MM.1S (cell line): ENCODE measurements at places on chromosomes 3 and 15.

DNA sequence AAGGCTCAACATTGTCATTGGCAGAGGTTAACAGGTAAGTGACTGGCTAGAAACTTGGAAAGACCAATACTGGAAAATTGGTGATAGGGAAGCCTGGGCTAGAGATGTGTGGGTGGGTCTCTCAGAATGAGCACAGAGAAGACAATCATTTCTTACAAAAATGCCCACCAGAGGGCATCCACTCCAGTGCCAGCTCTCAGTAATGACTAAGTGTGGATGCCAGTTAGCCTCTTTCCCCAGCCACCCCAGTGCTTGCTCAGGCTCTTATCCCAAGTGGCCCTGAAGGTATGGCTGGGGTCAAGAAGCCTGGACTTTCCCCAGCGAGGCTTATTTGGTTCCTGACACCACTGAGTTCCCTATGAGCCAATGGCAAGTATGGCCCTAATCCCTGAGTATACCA, 115.9 kb upstream of the ST8SIA2 start:
- H3K36me3 ChIP-seq = no peaks in the 10 kb centered on the region
- no peak overlapping the region for H3K4me3 ChIP-seq
- DNase-seq = peak; percentile 36
- no peak overlapping the region for H3K27ac ChIP-seq
- no peaks in the 10 kb centered on the region for H3K4me1 ChIP-seq
- H3K27me3 ChIP-seq = no peaks in the 10 kb centered on the region

DNA sequence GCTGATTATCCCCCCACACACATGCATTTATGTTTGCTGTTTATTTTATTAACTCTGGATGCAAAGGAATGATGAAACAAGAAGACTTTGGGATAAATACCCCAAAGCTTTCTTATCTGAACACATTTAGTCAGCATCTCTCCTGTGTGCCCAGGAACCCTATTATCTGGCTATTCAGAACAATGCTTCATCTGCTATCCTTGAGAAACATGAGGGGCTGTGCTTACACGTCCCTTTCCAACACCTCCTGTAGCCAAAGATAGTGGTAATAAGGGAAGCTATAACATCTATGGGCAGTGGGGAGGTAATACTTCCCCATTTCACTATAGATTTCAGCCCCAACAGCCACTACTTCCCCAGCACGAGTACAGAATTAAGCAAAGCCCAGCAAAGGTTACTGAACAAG, 94.7 kb downstream of the SSR3 start:
- DNase-seq = no peak
- H3K36me3 ChIP-seq = no peaks in the 10 kb centered on the region
- no peaks in the 10 kb centered on the region for H3K27me3 ChIP-seq
- no peak overlapping the region for H3K4me3 ChIP-seq
- H3K27ac ChIP-seq = no peak overlapping the region

DNA sequence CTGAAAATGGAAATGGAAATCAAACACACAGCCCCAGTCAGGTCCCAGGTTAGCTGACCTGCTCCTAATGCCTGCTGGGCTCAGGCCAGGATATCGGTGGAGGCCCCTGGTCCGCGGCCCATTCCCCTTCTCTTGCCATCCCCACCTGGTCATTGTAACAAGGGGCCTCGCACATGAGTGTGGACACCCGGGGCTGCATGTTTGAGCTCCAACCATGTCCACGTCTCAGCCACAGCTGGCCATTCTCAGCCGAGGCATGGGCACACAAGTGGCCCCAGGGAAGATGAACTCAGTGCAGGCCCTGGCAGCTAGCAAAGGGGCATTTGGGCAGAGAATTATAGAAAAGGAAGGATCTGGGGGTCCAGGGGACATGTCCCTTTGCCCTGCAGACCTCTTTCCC, 41.7 kb downstream of the FAM174B start:
- no peaks in the 10 kb centered on the region for H3K4me1 ChIP-seq
- peaks cover 3% of the 10 kb centered on the region; the same call in 1 of the 2 replicates for H3K36me3 ChIP-seq
- DNase-seq = no peak
- no peak overlapping the region for H3K4me3 ChIP-seq
- H3K27me3 ChIP-seq = no peaks in the 10 kb centered on the region
- H3K27ac ChIP-seq = no peak overlapping the region

DNA sequence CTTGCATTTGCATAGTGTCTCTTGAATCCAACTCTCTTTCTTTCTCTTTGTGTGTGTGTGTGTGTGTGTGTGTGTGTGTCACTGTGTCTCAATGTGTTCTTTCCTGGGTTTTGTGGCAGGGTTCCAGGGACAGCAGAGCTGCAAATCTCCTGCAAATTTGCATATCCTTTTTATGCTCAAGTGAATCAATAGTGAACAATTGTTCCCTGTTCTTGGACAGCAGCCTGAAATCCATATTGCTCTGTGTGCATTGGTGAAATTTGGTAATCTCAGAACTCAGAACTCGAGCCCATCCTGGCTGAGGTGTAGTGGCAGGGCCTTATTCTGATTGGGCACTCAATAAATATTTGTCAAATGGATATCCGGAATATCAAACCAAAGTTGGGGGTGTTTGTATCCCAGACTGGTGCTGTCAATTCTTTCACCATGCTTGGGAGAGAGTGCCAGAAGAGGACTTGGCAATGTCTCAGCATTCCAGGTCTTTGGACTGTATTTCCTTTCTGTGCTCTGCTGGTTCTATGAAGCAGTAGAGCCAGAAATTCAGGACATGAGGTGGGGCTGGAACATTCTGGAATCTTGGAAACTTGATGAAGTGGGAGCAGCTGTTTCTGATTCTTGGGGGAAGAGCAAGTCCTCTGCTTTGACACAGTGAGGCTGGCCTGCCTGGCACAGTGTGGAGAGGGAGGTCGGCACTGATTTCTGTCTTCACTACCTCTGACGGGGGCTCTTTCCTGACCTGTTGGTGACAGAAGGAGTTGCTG, 380.6 kb upstream of the C2CD4B start:
- no peak overlapping the region for H3K4me3 ChIP-seq
- H3K4me1 ChIP-seq = no peaks in the 10 kb centered on the region
- no peak overlapping the region for H3K27ac ChIP-seq
- H3K36me3 ChIP-seq = no peaks in the 10 kb centered on the region
- no peak for DNase-seq

DNA sequence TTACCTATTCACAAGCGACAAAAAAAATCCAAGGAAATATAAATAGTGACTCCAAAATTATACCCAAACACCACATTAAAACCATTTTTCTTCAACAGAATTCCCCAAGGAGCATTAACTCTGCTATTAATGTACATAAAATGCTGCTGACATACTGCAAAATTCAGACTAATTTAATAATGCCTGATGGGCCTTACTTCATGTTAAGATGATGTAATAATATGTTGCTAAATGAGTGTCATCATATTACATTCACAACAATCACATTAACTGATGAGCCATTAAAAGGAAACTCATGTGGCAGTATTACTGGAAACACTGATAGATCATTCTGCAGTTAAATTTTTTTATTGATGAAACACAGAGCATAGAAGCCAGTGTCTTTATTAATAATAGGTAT, 204.9 kb upstream of the CGNL1 start:
- no peaks in the 10 kb centered on the region for H3K4me1 ChIP-seq
- no peak overlapping the region for H3K4me3 ChIP-seq
- H3K27me3 ChIP-seq = no peaks in the 10 kb centered on the region
- no peak for DNase-seq
- no peaks in the 10 kb centered on the region for H3K36me3 ChIP-seq
- H3K27ac ChIP-seq = no peak overlapping the region

- H3K4me3 ChIP-seq = no peak overlapping the region
- H3K36me3 ChIP-seq = no peaks in the 10 kb centered on the region
- H3K4me1 ChIP-seq = no peaks in the 10 kb centered on the region
- no peaks in the 10 kb centered on the region for H3K27me3 ChIP-seq
These were observed 659.3 kb downstream of the NAALADL2 start for GRCh38 chr3:175518459-175518858.

- H3K36me3 ChIP-seq = no peaks in the 10 kb centered on the region
- no peaks in the 10 kb centered on the region for H3K4me1 ChIP-seq
- no peaks in the 10 kb centered on the region for H3K27me3 ChIP-seq
- H3K27ac ChIP-seq = no peak overlapping the region
- no peak for DNase-seq
These were observed 50.0 kb upstream of the GPR149 start for GRCh38 chr3:154480033-154480432.

- H3K4me1 ChIP-seq = no peaks in the 10 kb centered on the region; the same call in 1 of the 2 replicates
- no peak for DNase-seq
- H3K36me3 ChIP-seq = no peaks in the 10 kb centered on the region
- H3K27ac ChIP-seq = no peak overlapping the region
- no peaks in the 10 kb centered on the region for H3K27me3 ChIP-seq
These were observed 411 bp upstream of the PPP2R3A start for GRCh38 chr3:135965129-135965505.

GRCh38 chr3:85161544-85161943, 202.8 kb downstream of the CADM2 start:
- H3K27ac ChIP-seq = no peak overlapping the region
- H3K4me1 ChIP-seq = no peaks in the 10 kb centered on the region
- H3K27me3 ChIP-seq = no peaks in the 10 kb centered on the region
- DNase-seq = no peak
- no peaks in the 10 kb centered on the region for H3K36me3 ChIP-seq
- no peak overlapping the region for H3K4me3 ChIP-seq

DNA sequence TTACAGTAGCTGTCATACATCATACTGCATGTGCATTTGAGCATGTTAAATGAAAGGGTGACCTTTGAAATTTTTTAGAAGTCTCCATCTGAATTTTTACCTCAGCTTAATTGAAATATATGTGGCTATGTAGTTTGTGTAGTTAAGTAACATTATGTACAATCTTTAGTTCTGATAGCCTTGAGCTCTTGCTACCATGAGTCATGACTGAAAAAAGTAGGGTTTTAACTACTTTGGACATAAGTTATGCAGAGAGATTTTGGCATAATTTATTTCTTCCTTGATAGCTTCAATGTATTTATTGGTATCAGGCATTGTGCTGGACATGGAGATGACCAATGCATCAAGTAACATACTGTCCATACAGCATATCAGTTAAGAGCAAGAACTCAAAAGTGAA, 376.5 kb upstream of the ZNF717 start:
- no peak overlapping the region for H3K27ac ChIP-seq
- no peaks in the 10 kb centered on the region for H3K36me3 ChIP-seq
- H3K4me1 ChIP-seq = no peaks in the 10 kb centered on the region
- H3K27me3 ChIP-seq = no peaks in the 10 kb centered on the region
- no peak for DNase-seq

- H3K27me3 ChIP-seq = no peaks in the 10 kb centered on the region
- no peaks in the 10 kb centered on the region for H3K4me1 ChIP-seq
- H3K4me3 ChIP-seq = no peak overlapping the region
These were observed 45.0 kb downstream of the USP13 start for GRCh38 chr3:179697736-179698332.

- peak; percentile 63 for DNase-seq
- H3K36me3 ChIP-seq = no peaks in the 10 kb centered on the region
- peaks cover 25% of the 10 kb centered on the region for H3K4me1 ChIP-seq
- H3K27ac ChIP-seq = peak overlapping the region; percentile 22; the same call in 1 of the 2 replicates
These were observed 110.8 kb downstream of the BBX start for GRCh38 chr3:107633327-107634098.

DNA sequence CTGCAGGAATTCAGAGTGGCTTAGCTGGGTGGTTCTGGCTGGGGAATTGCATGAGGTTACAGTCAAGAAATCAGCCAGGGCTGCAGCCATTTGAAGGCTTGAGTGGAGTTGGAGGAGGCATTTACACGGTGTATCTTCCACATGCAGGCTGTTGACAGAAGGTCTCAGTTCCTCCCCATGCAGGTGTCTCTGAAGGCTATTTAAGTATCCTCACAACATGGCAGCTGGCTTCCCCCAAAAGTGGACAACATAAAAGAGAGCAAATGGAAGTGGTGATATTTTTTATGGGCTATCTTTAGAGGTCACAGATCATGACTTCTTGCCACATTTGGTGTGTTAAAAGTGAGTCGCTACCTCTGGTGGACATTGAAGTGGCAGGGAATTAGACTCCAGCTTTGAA, 60.1 kb upstream of the SPRED1 start:
- H3K4me1 ChIP-seq = peaks cover 44% of the 10 kb centered on the region
- H3K4me3 ChIP-seq = no peak overlapping the region
- DNase-seq = no peak
- no peak overlapping the region for H3K27ac ChIP-seq
